GDM1 (cell line): ENCODE measurements at places on chromosomes 7 and 10.

GRCh38 chr7:100472854-100473499, 6.0 kb downstream of the TSC22D4 start:
- DNase-seq: no peak

DNA sequence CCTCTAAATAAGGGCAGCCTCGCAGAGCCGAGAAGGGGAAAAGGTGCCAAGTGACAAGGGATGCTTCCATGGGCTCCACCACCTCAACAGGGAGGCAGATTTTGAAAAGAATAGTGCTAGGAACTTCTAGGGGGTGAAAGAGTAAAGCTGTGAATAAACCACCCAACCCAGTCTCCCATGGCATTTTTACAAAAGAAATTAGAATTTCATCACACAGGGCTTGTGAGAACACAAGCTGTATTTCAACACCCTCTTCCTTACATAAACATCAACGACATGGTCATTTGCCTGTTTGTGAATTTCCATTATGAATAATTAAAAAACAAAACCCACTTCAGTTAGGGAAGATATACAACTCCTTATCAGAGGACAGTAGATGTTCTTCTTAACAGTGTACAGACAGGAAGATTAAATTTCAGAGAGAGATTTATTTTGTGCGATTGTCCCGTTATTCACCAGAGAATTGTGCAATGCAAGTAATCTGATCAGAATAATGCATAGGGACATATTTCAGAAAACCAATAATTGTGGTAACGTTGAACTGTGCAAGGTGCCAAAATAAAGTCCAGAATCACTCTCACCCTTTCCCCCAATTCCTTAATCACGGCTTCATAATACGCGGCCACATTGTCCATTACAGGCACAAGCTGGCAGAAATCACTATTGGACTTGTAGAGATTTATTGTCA, 207.8 kb upstream of the MGMT start:
- DNase-seq: no peak

DNA sequence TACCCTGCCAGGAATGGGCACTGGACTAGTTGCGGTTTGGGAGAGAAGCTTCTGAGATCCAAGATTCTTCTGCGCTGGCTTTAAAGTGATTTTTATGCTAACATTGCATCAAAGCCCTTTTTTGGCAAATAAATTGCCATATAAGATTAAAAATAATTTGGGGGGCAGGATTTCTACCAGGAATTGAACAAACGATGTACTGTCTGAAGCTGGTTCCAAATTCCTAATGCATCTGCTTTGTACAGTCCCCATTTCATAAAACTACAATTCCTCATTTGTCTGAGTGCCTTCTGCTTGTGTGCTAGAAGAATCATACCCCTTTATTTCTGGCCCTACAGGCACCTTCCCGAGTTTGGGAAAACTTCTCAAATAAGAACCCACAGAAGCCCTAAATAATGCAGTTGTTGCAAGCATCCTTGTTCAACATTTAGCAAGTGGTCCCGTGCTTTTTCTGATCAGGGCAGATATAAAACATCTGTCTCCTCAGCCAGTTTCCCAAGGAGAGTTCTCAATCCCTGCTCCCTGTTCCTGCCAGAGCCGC, 349.7 kb downstream of the PTEN start:
- no peak for DNase-seq

GRCh38 chr7:37920849-37921805, 687 bp downstream of the EPDR1 start:
- DNase-seq: peak; percentile 61

GRCh38 chr10:816958-817357, 114.5 kb downstream of the LARP4B start:
- DNase-seq: no peak

- no peak for DNase-seq
Measured at GRCh38 chr7:69192134-69192533, 406.1 kb upstream of the AUTS2 start.

- DNase-seq: no peak
Measured at GRCh38 chr7:142896151-142896550, 10.6 kb upstream of the TRPV6 start.

GRCh38 chr7:34487391-34488115, 170.5 kb upstream of the NPSR1 start:
- no peak for DNase-seq

DNA sequence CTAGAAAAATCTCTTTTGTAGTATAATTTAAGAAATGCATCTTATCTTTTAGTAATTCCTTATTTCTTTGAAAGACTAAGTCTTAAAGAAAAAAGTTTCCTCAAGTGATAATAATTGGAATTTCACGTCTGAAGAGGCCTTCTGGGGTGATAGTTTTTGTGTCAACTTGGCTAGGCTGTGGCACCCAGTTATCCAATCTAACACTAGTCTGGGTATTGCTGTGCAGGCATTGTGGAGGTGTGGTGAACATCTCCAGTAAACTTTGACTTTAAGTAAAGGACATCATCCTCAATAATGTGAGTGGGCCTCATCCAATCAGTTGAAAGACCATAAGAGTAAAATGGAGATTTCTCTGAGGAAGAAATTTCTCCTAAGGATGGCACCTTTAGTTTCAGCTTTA, 2.3 kb upstream of the TUBAL3 start:
- DNase-seq: no peak

- DNase-seq: no peak
Measured at GRCh38 chr7:10181996-10182395, 791.7 kb upstream of the PHF14 start.

GRCh38 chr7:113158756-113159155, 40.4 kb upstream of the SMIM30 start:
- no peak for DNase-seq

- no peak for DNase-seq
Measured at GRCh38 chr10:3882855-3883254, 97.8 kb upstream of the KLF6 start.

GRCh38 chr10:7157091-7157490, 253.7 kb downstream of the SFMBT2 start:
- peak; percentile 34 for DNase-seq

DNA sequence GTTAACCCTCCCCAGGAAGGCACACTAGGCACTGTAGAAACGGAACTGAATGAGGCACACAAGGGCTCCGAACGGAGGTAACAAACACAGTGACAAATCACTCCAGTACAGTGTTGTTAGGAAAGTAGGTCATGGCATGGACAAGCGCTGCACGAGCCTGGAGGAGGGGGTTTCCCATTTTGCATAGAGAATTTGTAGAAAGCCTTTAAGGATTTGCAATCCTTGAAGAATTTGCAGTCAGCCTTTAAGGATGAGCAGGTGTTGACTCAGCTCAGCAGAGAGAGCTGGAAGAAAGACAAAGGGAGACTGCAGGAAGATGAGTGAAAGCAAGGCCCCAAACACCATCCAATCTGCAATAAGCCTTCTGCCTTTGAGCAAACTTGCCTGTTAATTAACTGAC, 51.1 kb upstream of the PPP1R3C start:
- DNase-seq: no peak

DNA sequence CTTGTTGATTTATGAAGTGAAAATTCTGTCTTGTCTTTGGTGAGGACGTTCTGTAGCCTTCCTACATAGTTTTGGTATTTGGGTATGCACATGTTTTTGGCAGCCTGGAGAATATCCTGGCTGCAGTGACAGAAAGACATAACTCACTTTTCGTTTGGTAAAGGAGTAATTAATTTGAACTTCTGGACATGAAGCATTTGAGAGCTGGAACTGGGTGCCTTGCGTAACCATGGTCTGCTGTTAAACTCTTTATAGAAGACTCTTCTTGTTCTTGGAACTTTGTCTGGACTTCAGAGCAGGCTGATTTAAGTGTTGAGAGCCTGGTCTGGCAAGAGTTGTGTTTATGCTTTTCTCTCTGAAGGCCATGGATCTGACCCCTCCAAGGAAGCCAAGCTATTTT, 231.3 kb downstream of the LRMDA start:
- no peak for DNase-seq

- DNase-seq: no peak
Measured at GRCh38 chr7:122306320-122307227, 2.0 kb upstream of the FEZF1 start.

- no peak for DNase-seq
Measured at GRCh38 chr7:47730142-47730541, 148.2 kb upstream of the TNS3 start.

DNA sequence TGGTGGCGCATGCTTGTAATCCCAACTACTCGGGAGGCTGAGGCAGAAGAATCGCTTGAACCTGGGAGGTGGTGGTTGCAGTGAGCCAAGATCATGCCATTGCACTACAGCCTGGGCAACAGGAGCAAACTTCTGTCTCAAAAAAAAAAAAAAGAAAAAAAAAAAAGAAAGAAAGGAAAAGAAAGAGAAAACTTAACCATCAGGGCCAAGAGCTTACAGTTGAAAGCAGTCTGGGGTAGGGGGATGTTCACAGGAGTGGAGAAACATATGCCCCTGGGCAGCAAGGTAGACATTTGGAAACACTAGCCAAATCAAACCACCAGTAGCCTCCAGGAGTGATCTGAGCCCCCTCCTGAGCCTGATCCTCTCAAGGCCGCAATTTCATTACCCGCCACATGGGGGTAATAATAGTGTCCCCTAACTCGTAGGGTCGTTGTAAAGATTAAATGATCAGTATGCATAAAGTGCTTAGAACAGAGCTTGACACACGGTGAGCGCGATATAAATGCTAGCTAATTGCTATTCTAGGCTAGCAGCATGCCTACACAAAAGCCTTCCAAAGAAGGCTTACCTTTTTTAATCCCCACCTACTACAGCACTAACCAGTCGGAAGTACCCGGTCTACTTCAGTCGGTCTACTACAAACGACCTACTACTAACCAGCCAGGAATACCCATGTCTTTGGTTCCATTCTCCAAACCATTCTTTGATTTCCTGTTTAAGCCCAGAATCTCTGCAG, 274.3 kb upstream of the NEBL start:
- DNase-seq: no peak

DNA sequence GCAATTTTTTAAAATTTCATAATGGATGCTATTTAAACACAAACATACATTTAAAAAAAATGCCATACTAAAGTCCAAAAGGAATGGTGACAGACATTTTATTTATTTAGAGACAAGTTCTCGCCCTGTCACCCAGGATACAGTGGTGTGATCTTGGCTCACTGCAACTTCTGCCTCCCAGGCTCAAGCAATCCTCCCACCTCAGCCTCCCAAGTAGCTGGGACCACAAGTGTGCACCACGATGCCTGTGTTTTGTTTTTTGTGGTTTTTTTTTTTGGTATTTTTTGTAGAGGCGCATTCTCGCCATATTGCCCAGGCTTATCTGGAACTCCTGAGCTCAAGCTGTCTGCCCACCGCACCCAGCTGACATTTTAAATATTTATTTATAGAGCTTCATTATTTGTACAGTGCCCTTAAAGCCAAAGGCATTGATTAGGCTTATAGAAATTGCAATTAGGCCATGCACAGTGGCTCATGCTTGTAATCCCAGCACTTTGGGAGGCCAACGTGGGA, 703.5 kb downstream of the AUTS2 start:
- no peak for DNase-seq

DNA sequence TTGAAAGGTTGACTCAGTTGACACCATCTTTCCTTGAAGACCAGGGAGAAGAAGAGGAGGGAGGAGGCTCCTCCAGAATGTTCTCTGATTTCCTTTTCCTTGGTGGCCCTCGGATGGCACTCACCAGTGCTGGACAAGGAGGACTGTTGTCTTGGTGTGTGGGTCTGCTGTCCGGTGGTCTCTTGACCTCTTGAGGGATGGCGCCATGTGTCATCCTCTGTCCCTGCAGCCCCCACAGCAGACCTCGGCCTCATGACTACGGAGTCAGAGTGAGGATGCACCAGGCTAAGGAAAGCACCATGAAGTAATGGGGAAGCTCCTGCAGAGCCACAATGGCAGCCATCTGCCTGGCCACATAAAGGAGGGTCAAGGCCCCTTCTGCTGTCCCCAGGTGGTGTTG, 475.0 kb downstream of the GLRX3 start:
- no peak for DNase-seq

DNA sequence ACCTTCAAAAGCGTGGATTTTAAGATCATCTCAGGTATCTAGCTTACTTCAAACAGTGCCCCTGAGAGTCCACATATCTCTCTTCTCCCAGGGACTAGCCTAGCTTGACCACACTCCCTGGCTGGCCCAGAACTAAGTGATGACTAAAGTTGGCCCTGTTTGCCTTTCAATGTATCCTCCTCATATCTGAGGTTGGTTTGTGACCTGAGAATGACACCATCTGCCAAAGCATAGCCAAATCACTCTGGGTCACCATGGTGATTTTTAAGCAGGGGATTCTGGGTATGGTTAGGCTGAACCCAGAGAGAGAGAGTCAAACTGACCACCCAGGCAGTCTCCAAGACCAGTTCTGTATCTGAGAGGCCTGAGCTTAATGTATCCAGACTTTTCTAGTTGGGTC, 16.2 kb downstream of the CNNM1 start:
- no peak for DNase-seq

DNA sequence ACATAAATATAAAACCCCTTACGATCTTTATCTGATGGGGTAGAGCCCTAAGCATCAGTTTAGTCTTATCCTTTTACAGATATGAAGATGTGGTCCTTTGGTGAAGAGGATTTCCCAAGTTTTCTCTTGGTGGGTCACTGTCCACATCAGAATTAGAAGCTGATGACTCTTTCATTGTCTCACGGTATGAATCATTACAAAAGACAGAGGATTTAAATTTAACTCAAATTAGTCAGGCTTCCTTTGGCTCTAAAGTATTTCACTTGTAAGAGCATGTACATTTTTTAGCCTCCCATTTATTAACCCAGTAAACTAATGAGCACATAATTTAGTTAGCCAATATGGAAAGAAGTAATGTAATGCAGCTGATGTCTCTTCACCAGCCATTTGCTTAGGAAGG, 49.9 kb upstream of the TMEM26 start:
- no peak for DNase-seq

GRCh38 chr7:120731271-120731670, 126.7 kb downstream of the TSPAN12 start:
- DNase-seq: no peak

- DNase-seq: no peak
Measured at GRCh38 chr10:124602121-124602561, 140.5 kb downstream of the LHPP start.

- no peak for DNase-seq
Measured at GRCh38 chr7:39271402-39271801, 293.7 kb downstream of the POU6F2 start.

- DNase-seq: no peak
Measured at GRCh38 chr7:16098585-16099179, 322.7 kb downstream of the CRPPA start.

GRCh38 chr10:73561192-73561591, 29.9 kb downstream of the USP54 start:
- DNase-seq: no peak

GRCh38 chr7:37815671-37816371, 32.6 kb upstream of the NME8 start:
- no peak for DNase-seq
